ENCODE measurements at places on chromosomes 11 and 22.

DNA sequence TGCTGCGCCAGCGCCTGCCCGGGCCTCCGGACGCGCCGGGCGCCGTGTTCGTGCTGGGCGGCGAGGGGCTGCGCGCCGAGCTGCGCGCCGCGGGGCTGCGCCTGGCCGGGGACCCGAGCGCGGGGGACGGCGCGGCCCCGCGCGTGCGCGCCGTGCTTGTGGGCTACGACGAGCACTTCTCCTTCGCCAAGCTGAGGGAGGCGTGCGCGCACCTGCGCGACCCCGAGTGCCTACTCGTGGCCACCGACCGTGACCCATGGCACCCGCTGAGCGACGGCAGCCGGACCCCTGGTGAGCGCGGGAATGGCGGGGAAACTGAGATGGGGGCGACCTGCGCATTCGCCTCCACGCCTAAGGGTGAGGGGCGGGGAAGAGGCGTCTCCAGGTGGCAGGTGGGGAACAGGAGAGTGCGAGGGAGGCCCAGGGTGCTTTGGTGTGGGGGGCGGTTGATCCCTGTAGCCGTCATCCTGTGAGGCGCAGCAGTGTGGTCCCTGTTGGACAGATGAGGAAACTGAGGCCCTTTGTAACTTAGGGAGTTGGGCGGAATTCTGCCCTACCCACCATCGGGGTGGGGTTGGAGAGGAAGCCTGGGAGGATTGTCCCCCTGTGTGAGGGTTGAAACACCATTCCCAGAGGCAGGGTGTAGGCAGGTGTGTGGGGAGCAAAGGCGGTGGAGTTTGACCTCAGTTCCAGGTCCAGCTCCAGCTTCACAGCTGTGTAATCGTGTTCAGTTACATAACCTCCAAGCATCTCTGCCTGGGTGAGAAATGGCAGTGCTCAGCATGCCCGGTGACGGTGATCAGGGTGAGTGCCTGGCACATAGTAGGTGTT lies 758 bp downstream of the PDXP start:
- DNase-seq: no peak

- no peak for DNase-seq
These were observed 825.4 kb upstream of the CNTN5 start for GRCh38 chr11:98195300-98195699.

DNA sequence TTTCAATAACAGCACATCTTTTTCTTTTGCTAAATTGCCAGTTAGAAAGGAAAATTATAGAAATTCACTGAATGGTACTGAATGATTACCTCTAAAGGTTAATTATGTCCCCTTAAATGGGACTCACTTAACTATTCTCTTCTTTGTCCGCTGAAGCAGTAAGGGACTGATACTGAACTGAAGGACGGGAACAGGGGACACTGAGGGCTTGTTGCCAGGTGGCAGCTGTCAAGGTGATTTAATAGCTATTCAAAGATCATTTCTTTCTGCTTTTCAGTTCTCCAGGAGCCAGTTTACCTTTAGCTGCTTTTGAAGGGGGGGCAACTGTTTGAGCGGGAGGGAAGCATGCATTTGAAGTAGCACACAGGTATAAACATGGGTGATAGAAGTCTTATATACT lies 325.4 kb upstream of the CCDC90B start:
- DNase-seq: no peak

DNA sequence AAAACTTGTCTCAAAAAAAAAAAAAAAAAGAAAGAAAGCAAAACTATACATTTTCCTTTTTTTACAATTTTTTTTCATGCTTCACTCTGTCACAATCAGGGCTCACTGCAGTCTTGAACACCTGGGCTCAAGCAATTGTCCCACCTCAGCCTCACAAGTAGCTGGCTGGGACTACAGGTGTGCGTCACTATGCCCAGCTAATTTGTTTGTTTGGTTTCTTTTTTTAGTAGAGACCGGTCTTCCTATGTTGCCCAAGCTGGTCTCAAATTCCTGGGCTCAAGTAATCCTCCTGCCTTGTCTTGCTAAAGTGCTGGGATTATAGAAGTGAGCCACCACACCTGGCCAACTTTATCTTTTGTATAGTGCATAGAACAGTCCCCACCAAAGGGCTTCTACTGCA lies 15.0 kb upstream of the CXCR5 start:
- no peak for DNase-seq

DNA sequence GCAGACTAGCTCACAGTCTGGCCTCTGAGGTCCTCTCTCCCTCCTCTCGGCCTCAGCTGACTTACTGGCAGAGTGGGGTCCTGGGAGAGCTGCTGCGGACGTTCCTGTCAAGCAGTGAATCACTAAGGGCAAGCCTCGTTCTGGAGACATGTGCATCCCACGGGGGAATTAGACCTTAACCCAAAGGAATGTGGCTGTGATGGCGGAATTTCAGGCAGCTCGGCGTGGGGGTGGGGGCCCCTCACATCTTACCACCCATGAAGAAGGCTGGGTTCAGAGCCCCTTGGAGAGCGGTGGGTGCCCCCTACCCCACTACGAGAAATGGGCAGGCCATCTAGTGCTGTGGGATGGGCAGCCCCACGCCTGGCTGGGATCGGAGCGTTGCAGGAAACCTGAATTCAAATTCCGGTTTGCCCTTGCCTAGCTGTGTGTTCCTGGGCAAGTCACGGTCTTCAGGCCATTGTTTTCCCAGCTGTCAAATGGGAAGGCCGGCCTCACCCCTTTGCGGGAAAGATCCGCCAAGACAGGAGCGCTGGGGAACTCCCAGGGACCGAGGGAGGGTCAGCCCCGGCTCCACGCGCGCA lies 554 bp downstream of the LRRC32 start:
- DNase-seq: no peak

DNA sequence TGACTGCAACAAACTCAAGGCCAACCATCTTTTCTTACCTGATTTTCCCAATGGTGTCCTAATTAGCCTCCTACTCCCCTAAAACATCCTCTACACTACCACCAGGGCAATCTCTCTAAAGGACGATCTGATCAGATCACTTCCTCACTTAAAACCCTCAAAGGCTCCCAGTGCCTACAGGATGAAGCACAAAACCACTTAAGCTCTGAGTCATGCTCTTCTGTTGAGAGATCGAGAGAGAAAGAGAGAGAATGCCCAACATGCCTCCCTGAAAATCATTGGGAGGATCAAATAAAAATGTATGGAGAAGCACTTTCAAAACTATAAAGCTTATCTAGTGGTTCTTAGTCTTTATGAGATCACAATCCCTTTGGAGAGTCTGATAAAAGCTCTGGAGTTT lies 171.1 kb downstream of the CADM1 start:
- DNase-seq: no peak

DNA sequence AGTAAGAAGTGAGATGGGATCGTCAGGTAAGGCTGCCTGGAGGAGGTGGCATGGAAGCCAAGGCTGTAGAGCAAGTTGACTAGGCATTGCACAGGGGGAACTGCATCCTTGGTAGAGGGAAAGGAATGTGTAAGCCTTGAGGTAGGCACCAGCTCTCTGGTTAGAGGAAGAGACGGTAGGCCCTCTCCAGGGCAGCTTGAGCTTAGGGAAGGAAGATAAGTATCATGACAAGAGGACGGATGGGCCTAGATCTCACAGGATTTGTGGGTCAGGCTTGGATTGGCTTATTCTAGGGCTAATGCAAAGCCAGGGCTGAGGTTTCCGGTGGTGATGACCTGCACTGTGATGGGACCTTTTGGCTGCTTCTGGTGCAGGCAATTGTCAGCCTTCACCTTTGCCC lies 1035.8 kb downstream of the TBC1D22A start:
- no peak for DNase-seq

DNA sequence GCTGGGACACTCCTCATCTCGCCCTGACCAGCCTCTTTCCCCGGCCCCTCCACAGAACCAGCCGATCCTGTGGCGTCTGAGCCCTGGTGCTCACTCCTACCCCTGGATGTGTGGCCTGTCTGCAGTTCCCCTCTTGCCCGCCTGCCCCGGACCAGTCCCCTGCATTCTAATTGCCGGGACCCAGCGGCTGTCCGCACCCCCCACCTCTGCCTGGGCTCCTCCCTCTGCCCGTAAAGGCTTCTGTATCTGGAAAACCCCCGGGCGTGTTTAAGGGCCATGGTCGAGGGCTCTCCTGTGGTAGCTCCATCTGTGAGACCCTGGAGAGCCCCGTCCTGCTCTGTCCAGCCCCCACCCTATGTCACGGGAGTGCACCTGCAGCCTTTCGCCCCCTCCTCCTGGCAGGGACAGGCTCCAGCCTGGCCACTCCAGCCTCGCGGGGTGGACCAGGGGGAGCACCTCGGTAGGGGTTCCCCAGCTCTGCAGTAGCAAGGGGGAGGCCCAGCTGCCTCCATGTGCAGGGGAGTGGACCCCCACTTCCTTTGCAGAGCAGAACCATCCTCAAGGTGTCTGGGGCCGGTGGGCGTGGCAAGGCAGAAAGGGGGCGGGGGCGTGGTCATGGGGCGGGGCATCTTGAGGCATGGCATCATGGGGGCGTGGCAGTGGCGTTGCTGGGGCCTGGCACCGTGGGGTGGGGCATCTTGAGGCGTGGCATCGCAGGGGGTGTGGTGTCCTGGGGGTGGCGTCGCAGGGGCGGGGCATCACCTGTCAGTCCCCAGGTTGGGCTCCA lies 430.4 kb downstream of the TBC1D22A start:
- no peak for DNase-seq

DNA sequence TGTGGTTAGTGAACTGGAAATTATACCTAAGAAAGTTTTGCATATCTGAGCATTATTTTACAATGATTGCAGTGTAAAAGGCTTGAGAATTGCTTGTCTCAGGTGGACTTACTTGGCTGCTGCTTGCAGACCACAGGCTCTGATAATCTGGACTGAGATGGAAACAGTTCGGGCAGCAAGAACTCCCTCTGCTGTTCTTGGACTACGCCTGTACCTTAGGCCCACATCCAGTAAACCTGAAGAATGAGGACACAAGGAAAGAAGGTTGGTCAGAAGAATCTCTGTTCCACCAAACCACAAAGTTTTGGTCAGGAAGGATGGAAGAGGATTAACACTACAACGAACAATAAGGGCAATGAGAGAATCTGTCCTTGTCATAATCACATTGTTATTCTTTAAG lies 80.1 kb downstream of the C2CD3 start:
- no peak for DNase-seq

DNA sequence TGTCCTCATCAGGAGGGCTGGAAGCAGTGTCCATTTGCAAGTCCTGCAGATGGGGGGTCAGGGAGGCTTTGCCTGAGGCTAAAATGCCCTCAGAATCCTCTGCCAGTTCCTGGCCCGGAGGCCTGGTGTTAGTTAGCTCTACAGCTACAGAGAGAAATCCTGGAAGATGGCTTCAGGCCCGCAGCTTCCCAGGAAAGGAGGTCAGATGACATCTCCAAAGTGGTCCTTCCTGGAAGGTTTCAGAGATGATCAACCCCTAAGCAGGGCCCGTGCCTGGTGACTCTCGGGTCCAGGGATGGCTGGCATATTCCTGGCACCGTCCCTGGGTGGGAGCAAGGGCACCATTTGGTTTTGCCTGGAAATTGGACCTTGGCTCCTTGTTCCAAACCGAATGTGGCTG lies 959.1 kb downstream of the BRD1 start:
- no peak for DNase-seq

DNA sequence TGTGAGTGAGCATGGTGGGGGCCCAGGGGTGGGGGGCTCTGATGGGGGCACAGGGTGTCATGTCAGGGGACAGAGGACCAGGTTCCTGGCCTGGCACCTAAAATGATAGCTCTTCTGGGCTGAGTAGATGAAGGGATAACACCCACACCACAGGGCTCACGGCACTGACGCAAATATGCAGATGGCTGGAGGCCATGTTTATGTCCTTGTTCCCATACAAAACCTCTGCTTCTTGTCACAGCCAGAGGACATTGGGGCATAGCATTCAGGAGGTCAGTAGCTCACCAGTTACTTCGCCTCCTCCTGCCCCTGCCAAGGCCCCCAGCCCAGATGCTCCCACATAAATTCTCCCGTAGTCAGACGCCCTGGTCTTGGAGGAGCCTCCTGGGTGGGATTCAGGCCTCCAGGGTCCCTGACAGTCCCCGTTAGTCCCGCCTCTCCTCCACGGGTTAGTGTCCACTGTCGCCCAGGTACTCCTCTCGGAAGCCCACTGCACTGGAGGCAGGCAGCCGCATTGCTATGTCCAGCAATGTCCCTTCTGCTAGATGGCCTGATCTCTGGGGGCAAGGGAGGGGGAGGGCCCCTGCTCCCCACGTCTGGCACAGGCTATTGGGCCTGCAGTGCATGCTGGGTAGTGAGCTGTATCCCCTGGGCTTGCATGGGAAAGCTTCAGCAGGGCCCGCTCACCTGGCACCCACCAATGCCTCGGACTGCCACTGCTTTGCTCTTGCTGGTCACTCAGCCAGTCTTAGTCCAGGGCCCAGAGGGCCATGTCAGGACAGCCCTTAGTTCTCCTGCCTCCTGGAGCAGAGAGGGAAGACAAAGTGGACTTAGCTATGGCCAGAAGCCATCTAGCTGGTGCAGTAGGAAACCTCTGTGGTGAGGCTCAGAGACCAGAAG lies 75.6 kb upstream of the MYOD1 start:
- no peak for DNase-seq

GRCh38 chr11:95289378-95290101 lies 58.5 kb upstream of the SESN3 start:
- no peak for DNase-seq

GRCh38 chr11:7677071-7677470 lies 3.8 kb upstream of the CYB5R2 start:
- no peak for DNase-seq

DNA sequence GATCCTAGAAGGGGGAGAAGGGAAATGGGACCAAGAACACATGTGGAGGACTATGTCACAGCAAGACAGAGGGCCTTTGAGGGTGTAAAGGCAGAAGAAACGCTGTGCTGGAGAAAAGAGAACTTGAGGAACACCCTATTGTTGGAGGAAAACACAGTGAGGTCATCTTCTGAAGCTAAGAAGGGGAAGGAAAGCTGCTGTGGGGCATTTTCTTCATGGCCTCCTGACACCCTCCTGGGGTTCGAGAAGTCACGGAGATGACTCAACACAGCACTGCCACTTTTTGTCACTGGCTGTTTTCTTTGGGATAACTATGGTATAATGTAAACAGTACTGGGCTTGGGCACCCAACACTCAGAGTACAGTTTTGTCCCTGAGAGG lies 492.6 kb upstream of the CADM1 start:
- DNase-seq: no peak

- DNase-seq: no peak
These were observed 56.9 kb upstream of the PRSS23 start for GRCh38 chr11:86743223-86744118.

- no peak for DNase-seq
These were observed 55.3 kb downstream of the INSC start for GRCh38 chr11:15169815-15170551.

- peak; percentile 2 for DNase-seq
These were observed 38.6 kb upstream of the BMAL1 start for GRCh38 chr11:13238879-13239514.

GRCh38 chr11:727281-727701 lies 20.0 kb upstream of the TALDO1 start:
- DNase-seq: no peak

- DNase-seq: no peak
These were observed 74.7 kb downstream of the NARS2 start for GRCh38 chr11:78499971-78500370.
